ENCODE measurements at places on chromosomes 1 and 21.

DNA sequence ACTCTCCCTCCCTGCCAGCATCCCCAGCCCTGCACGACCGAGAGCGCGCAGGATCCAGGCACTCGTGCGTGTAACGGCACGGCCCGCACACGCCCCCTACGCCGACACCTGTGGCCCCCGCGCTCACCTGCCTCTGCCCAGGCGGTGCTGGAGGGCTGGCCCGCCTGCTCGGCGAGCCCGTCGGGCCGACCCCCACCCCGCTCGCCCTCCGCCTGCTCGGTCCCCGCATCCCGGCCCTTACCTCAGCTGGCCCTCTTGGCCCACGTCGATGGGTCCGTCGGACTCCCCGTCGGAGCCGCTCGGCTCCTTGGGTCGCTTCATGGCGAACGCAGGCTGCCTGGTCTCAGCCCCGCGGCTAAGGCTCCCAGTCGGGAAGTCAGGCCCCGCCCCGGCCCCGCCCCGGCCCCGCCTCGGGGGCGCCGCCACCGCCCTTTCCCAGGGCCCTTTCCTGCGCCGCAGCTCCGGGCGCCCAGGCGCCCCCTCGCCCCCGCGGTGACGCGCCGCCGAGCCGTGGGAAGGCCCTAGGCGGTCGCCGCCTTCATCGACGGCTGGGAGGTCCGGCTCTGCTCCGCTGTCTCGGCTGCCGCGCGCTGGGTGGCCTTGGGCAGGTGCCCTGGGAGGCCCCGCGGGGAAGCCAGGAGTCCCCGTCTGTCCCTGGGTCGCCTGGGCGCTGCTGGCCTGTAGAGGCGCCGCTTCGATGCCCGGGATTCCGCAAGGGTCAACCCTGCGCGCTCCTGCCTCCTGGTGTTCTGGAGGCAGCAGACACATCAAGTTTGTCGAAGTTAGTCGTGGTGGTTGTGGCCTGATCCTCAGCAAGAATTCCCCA, at the start of gene HEYL:
HEYL (minus strand) TSS at position 339 of the 826 bp plus-strand sequence; CDS start at position 321, 18 bp downstream.
- no peak for DNase-seq

- DNase-seq: no peak
These were observed 33.3 kb downstream of the TOR3A start for GRCh38 chr1:179115181-179115580.

GRCh38 chr1:10536133-10536770, 61.5 kb downstream of the PEX14 start:
- DNase-seq: no peak

DNA sequence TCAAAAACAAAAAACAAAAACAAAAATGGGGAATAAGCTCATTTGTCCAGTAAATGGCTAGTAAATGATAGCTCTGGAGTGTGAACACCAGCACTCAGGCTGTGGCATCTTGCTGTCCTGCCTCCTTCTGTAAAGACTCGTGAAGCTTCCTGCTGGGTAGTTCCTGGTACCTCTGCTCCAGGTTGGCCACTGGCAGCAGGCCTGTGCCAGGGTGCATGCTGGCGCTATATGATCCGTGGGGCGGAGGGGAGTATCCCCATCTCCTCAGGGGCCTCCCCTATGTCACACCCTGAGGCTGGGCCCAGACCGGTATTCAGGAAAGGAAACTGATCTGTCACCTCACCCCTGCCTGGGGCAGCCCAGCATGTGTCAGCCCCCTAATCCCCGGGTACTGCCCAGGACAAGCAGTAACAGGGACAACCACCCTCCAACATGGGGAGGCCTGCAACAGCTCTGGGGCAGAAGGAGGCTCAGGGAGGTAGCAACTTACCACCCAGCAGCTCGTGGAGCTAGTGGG, 14.1 kb downstream of the ALPL start:
- no peak for DNase-seq

All from omental fat pad (tissue), 4 donors.